ENCODE measurements at places on chromosomes 4 and X. TPM values are rescaled to one million over a fixed set of nuclear protein-coding genes. Genes with fewer than 3 reads are reported as not detected.

ARSD gene
- 1.8 TPM for total RNA-seq

NSG1 gene
- 9.6 TPM for total RNA-seq

TLR6 gene
- 6.6 TPM for total RNA-seq

SLC25A5 gene
- total RNA-seq, result 444 TPM

LIMCH1 gene
- total RNA-seq, result not detected

MGARP gene
- not detected for total RNA-seq

UNC5C gene
- not detected for total RNA-seq

SLC49A3 gene
- total RNA-seq, result 0.31 TPM

All from activated naive CD4-positive, alpha-beta T cell treated with anti-CD3 and anti-CD28 coated beads, Interleukin-2, amount 10 ng/mL, durations not matched to agents 5 hours and 36 hours (primary cell).